Fibroblast of the aortic adventitia (primary cell): ENCODE measurements at places on chromosomes 2 and 18.
A peak's percentile ranks its signal among the peaks of the same experiment; 100 is the strongest.

- no peak for DNase-seq
Measured at GRCh38 chr18:38330573-38330972, 765.0 kb upstream of the CELF4 start.

GRCh38 chr2:231683292-231684235, 24.8 kb upstream of the PTMA start:
- no peak for DNase-seq

GRCh38 chr2:238094438-238095022, 5.6 kb upstream of the ESPNL start:
- DNase-seq: no peak

GRCh38 chr2:240947176-240947575, 41.0 kb downstream of the CROCC2 start:
- DNase-seq: no peak

DNA sequence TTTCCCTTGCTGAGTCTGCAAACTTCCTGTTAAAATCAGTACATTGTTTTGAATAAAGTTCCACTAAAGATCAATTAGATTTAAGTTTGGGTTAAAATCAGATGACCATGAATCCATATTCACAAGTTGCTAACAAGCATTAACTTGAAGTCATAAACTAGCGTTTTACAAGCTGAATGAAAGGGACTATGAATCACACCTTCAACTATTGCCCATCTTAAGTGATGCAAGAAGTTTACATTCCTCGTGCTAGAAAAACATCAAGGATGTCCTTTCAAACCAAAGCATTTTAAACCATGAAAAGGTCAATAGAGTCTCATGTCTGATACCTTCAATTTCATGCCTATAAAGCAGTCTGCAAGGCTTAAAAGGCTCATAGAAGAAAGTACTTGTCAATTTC, 257.2 kb upstream of the SYT4 start:
- no peak for DNase-seq

DNA sequence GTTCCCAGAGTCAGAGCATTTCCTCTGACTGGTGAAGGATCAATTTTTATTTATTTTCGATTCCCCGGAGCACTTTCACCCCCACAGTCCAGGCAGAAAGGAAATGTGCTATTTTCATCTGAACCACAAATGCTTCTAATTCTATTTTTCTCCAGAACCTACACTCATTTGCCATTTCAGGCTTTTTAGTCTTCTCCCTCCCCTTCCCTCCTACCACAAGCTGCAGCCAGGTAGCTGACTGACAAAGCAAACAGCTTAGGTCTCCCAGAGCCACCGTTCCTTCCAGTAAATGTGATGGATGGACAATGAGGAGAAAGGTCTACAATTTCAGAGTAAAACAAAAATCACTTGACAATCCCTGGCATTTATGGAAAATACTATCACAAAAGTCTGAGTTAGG, 76.9 kb downstream of the KLF7 start:
- no peak for DNase-seq

GRCh38 chr2:207594731-207595130, 30.5 kb downstream of the METTL21A start:
- DNase-seq: no peak

- DNase-seq: no peak
Measured at GRCh38 chr2:174761837-174762236, 2.4 kb downstream of the CHRNA1 start.

DNA sequence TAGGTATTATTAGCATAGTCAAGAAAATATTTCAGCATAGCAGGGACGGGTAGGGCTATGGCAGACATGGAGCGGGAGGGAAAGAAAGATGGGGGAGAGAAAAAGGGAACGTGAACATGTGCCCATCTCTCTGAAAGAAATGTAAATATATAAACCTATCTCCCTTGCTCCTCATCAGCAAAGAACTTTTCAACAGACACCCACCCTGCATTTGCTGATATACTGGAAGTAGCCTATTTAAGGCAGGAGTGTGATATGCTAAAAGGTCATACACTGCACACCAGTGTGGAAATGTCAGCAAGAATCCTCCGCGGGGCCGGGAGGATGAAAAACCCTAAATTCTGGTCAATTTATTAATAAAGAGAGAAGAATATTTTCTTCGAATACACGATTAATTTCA, 1.7 kb downstream of the MBOAT2 start:
- DNase-seq: no peak

- DNase-seq: peak; percentile 8
Measured at GRCh38 chr18:5238371-5238976, 41.4 kb upstream of the AKAIN1 start.

DNA sequence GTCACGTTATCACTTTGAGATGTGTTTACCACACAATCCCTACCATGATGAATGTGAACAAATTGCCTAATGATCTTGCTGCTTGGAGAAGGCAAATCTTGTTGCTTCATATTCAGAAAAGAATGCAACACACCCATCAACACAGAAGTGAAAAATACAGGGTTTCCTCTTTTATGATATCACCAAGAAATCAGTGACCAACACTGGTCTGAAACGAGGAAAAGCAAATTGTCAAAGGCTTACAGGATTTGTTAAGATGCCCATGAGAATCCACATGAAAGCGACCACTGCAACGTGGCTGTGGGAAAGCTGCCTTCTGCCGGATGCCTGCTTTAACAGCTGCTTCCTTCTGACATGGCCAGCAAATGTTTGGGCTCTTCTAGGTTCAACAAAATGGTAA, 397.6 kb upstream of the LRATD1 start:
- no peak for DNase-seq

GRCh38 chr18:75162467-75162866, 46.5 kb downstream of the PTGR3 start:
- DNase-seq: peak; percentile 68

DNA sequence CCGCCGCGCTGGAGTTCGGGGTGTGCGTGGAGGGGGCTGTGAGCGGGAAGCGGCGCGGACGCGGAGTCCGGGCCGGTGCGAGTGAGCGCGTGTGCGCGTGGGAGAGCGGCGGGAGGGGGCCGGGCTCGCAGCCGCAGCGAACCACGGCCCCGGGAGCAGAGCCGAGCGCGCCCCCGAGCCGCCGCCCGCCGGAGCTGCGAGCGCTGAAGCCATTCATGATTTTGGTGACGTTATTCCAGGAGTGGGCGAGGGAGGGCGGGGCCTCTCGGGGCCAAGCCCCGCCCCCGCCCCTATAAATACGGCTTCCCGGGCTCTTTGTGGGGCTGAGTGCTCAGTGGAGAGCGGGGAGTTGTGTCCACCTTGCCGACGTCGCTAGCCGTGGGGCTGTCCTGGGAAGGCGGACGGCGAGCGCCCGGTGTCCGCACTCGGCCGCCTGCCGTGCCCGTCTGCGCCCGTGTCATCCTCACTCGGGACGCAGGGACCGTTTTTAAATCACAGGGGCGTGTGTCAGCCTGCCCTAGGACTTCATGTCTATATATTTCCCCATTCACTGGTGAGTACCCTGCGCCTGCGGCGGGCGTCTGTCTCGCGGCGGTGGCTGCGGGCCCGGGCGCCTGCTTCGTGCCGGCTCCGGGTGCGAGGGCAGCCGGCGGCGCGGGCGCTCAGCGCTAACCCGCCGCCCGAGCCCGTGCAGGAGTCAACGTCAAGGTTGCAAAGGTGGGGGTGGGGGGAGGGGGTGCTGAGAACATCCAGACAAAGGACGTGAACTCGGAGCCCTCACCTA, at the start of gene LBH:
LBH (plus strand) TSS at position 323 of the 784 bp plus-strand sequence; CDS start at position 528, 205 bp downstream.
- peak; percentile 91 for DNase-seq

DNA sequence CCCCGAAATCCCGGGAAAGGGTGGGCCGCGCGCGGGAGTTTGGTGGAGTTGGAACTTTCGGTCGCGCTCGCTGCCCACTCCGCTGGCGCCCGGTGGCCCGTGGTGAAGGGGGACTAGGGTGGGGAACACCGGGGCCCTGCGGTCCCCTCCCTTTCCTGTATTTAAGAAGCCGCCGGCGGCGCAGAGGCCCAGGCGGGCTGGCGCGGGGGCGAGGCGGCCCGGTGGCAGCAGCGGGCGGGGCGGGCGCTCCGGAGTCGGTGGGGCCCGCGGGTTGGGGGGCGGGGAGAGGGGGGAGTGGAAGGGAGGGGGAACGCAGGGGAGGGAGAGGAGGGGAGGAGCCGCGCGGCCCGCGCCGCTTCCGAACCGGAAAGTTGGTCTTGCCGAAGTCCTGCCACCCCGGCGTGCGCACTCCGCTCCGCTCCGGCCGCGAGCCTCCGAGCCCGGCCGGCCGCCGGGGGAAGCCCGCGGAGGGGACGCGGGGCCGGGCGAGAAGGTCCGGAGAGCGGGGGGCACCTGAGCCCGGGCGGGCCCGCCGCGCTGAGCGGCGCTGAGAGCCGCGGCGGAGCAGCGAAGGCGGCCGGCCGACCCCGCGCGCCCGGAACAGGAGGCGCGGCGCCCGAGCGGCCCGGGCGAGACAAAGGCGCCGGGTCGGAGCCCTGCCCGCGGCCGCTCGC, 425 bp upstream of the SALL3 start:
- DNase-seq: no peak

GRCh38 chr18:58114766-58115165, 70.7 kb downstream of the NEDD4L start:
- DNase-seq: no peak

- no peak for DNase-seq
Measured at GRCh38 chr2:40535972-40536371, 84.1 kb upstream of the SLC8A1 start.

- DNase-seq: peak; percentile 72
Measured at GRCh38 chr18:56257205-56257604, 381.2 kb downstream of the TXNL1 start.

DNA sequence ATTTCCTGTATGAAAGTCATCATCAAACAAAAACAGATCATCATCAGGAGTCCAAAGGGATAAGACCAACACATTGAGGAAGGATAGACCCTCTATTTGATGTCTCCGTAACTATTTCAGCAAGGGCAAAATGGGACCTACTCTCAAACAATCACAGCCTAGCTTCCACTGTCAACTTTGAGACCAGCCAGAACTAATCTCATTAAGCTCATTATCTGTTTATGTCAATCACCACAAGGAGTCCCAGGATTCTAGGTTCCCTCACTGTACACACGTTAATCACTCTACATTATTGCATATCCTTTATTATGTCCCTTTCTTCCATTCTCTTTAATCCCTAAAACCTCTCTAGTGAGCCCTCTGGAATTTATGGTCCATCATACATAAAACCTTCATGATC, 370.3 kb upstream of the LINC00305 start:
- DNase-seq: no peak

DNA sequence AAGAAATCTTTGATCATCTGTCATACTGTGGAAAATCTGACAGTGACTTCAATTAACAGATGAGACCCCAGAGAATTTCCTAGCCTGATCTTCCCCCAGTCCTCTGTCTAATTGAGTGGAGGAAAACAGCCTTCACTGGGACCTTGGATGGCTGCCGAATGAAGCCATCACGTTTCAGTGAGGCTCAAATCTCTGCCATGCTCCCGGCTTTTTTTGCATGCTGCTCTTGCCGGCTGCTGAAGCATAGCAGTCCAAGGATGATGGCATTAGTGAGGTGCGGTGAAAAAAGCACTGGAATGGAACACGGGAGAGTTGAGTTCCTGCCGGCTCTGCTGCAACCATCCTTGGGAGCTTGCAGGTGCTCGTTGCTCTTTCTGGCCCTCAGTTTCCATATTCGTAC, 430.5 kb downstream of the SLC4A3 start:
- no peak for DNase-seq

GRCh38 chr2:31967790-31968189, 43.0 kb downstream of the MEMO1 start:
- DNase-seq: peak; percentile 13

- no peak for DNase-seq
Measured at GRCh38 chr18:24825397-24825796, 365.0 kb downstream of the HRH4 start.

GRCh38 chr2:31563273-31563839, 17.4 kb downstream of the SRD5A2 start:
- no peak for DNase-seq

- DNase-seq: no peak
Measured at GRCh38 chr2:238069877-238070276, 9.1 kb downstream of the SCLY start.

DNA sequence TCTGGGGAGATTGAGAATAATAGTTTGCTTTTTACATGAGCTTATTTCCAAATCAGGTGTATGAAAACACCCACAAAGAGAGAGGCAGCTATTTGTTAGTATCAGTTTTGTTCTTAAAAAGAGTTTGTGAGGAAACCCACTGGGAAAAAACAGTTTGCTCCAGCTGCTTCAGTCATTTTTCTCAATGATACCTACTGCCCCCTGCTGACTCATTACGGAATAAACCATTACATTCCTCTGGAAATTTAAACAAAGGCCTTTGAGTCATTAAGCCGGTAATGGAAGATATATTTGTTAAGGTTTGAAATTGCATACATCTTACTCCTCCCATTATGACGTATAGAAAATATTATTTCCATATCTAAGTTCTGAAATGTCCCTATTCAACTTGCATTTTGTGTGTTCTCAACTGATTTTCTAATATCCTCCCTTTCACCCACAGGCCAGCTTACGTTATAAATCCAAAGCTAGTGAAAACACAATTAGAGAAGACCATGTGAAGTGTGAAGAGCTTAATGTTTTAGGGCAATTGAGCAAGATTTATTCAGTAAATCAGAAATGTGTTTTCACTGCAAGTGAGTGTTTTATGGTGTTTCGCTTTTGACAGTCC, 761.6 kb downstream of the DSC3 start:
- DNase-seq: peak; percentile 78

GRCh38 chr2:164080486-164080885, 344.7 kb upstream of the FIGN start:
- DNase-seq: no peak

DNA sequence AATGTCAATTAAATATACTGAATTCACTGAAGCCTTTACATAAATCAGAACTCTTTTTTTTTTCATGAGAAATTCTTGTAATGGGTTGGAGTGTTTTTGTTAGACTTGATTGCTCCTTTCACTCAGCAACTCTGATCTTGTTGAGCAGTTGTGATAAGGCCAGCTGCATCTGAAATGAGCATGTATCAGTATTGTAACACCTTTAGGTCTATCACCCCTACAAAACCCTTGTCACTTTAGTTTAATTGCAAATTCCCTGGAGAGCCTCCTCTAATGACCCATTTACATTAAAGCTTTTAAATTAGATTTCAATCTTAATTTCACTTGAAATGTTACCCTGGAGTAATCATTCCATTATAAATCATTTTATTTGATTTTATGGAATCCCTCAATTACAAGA, 346.8 kb upstream of the TCF4 start:
- no peak for DNase-seq

DNA sequence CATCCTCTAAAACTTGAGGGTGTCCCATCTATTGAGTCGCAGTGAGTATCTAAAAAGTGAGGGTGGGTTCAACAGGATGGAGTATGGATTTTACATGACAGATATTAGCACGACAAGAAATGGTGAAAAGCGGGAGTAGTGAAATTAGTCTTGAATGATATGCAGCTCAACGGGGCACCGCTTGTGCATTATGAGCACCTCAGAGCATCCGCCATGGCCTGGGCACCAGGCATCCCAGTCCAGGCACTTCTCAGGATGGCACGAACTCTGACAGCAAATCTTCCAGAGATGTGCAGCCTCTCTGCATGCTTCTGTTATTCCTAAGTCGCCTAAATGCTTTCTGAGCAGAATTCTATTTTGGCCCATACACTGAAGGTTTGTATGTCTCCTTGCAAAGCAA, 57.1 kb downstream of the ZNF516 start:
- DNase-seq: no peak
